ENCODE measurements at places on chromosomes 3 and 15.

GRCh38 chr3:66469220-66469640, 31.6 kb downstream of the LRIG1 start:
- no peak for DNase-seq

DNA sequence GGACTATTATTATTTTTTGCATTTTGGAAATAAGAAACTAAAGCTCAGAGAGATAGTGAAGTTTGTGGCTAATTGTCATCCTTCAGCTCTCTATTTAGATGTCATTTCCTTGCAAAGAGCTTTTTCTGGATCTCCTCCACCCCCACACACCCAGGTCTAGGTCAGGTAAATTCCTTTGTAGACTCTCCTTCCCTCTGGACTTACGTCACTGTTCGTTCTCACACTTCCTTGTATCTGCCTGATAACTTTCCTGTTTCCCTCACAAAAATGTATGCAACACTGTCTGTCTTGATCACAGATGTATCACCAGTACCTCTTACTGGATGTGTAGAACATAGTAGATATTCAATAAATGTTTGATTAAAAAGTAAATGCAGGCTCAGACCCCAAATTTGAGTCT, 6.1 kb upstream of the MB21D2 start:
- no peak for DNase-seq

- DNase-seq = no peak
Measured at GRCh38 chr3:146496726-146497125, 27.4 kb upstream of the PLSCR2 start.

DNA sequence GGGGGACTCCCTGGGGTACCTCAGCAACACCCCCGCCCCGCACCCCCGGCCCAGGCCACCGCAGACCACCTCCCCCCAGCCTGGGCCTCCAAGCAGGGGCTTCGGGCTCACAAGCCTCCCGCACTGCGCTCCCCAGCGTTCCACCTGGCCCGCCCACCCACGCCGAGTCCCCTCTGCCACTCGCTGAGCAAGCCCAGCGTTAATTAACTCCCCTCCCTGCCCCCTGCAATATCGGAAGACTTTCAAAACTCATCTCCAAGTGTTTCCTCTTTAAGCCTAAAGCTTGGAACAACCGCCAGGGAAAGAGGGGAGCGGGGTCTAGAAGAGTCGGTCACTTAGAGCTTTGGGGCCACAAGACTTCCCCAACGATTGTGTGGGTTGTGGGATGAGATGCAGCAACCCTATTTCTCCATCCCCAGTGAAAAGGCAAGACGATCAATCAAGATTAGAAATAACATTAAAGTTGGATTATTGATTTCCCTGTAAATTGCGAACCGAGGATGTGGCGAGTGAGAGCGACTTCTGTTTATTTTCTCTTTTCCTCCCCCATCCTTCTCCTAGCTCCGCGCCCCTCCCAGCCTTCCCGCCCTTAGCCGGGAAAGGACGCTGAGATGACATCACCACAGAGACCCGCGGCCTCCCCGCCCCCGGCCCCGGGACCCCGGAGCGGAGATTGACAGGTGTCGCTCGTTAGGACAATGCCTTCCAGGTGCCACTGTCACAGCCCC, 30.2 kb downstream of the NR2F2 start:
- no peak for DNase-seq

DNA sequence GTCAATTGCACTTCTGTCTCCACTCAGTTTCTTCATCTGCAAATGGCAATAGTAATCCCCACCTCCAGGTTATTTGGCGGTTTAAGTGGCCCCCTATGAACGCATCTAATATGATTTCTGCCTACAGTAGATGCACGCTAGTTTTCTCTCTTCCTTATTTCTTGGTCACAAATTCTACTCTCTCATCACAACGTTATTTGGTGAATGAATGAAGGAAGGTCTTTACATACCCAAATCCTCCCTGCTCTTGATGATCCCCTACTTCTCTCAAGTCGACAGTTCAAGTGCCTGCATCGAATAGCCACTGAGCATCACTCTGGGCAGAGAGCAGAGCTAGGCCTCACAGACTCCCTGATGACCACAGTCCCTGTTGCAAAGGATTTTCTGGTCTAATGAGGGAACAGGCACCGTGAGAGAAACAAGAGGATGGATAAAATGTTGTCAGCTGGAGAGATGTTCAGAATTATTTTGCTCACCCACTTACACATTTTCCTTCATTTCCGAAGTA, 181.2 kb upstream of the SMAD3 start:
- no peak for DNase-seq

DNA sequence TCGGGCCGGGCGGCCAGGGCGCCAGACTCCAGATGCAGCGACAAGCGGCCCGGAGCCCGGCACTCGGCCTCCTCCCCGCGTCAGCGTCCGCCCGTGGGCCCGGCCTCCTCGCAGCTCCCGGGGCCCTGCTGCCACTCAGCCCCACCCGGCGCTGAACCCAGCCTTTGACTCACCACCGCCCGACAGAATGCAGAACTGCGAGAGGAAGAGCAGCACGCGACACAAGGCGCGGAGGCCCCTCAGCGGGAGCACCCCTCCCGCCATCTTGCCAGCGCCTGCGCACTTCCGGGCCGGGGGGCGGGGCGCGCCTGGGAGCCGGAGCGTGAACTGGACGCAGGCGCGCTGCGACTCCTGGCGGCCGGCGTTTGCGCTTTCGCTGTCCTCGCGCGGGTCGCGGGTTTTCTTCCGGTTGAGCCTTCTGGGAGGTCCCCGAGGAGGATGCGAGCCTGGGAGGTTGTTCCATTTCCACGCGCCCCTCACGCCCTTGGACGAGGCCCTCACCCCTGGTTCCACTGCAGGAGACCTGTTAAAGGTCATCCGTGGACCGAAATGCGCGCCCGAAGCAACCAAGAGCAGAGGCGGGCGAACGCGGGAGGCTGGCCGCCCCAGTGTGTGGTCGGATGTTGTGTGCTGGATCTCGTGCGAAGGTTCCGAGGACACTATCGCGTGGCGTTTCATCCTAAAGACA, at the start of gene TM2D3:
TSS of gene TM2D3 (minus strand) at position 284 of the 688 bp plus-strand sequence. CDS start at position 264, 20 bp downstream.
- peak; percentile 56 for DNase-seq

DNA sequence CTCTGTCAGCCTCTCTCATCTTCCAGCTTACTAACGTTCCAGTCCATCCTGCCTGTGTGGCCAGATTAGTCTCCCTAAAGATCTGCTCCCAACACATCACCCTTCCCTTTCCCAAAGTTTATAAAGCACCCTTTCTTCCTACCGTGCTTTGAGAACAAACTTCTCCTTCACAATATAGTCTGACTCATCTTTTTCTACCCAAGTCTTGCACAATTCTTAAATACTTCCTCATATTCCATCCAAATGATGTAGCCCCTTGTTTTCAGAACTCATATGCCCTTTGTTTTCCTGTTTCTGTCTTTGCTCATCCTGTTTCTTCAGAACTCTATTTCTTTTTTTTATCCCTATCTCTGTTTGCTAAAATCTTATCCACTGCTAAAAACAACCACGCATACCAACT, 326.8 kb downstream of the MFSD1 start:
- no peak for DNase-seq

Measured in esophagus squamous epithelium (tissue), 5 donors.